ENCODE measurements at places on chromosomes 12 and 14. TPM values are rescaled to one million over a fixed set of nuclear protein-coding genes. Genes with fewer than 3 reads are reported as not detected.

CLMN gene
- total RNA-seq = 11.1 TPM

GRCh38 chr14:66824251-66824650 lies 316.3 kb downstream of the GPHN start:
- DNase-seq = no peak

DNA sequence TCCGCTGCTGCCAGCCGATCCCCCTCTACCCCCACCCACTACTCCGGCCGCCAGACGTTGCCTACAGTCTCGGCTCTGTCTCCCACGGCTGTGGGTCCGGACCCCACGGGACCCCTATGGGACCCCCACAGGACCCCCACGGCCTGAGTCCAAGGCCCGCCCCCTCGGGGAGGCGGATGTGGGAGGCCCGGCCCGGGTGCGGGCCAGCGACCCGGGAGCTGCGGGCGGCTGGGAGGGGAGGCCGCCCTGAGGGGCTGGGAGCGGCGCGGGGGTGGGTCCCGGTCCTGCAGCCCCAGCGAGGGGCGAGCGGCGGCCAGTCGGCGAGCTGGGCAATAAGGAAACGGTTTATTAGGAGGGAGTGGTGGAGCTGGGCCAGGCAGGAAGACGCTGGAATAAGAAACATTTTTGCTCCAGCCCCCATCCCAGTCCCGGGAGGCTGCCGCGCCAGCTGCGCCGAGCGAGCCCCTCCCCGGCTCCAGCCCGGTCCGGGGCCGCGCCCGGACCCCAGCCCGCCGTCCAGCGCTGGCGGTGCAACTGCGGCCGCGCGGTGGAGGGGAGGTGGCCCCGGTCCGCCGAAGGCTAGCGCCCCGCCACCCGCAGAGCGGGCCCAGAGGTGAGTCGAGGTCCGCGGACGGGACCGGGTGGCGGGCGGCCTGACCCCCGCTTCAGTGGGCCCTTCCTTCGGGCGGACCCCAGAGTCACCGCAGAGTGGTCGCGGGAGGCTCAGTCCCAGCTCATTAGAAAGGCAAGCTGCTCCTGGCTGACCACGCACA lies at the start of gene ACVRL1:
Gene ACVRL1, plus strand, starts transcription at position 422 of the 773 bp plus-strand sequence. CDS start 4,971 bp downstream, outside the sequence.
- peak; percentile 66 for DNase-seq

GRCh38 chr12:19323805-19324204 lies 115.5 kb upstream of the AEBP2 start:
- DNase-seq = no peak

GRCh38 chr12:13534242-13534641 lies 337.7 kb downstream of the EMP1 start:
- DNase-seq = no peak

DNA sequence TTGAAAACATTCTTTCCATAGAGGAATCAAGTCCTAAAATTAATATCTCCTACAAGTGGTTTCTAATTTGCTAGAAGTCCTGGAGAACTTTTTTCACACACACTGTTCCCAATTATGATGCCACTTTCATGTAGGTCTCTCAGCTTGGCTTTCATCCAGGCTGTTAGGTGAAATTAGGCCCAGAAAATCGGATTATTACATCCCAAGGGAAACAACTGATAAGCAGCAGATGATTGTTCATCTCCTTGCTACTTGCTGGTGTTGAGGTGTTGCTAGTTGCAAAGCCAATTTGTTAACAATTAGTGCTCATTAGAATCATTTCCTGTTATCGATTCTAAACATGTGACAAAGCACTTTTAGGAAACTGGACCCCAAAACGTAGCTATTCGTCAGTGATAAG lies 248.0 kb downstream of the PDZRN4 start:
- DNase-seq = no peak

GRCh38 chr12:91993287-91994017 lies 152.2 kb downstream of the BTG1 start:
- no peak for DNase-seq

- DNase-seq = no peak
Observed at GRCh38 chr14:92768795-92769194, 20.4 kb upstream of the LGMN start.

All from left cardiac atrium (tissue), 4 donors.